ENCODE measurements at places on chromosomes 7 and 10.
A peak's percentile ranks its signal among the peaks of the same experiment; 100 is the strongest.

DNA sequence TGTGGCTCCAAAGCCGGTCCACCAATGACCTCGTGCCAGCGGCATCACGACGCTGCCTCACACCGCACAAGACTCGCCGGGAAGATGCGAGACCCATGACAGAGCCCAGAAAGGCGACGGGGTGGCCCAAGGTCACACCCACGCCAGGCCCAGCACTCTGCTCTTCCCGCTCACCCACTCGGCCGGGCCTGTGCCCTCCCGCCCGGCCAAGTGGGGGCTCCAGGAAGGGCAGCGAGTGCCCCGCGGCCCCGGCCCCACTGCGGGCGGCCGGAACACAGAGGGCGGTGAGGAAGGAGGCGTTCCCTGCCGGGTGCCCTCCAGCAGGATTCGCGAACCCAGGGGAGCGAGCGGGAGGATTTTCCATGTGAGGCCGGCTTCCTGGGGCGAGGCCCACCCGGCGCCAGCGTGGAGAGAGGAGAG is 56.3 kb downstream of the PDGFA start:
- DNase-seq = no peak

GRCh38 chr7:121328508-121329190 is at the start of gene WNT16:
Gene WNT16, plus strand, starts transcription at chr7:121329000. Its CDS starts 293 bp downstream, at chr7:121329293.
- peak; percentile 53 for DNase-seq

- no peak for DNase-seq
These were observed 135.1 kb upstream of the NPS start for GRCh38 chr10:127414024-127414423.

GRCh38 chr7:126436213-126436868 is 816.4 kb downstream of the GRM8 start:
- no peak for DNase-seq

GRCh38 chr10:16867556-16867955 is 50.3 kb upstream of the RSU1 start:
- DNase-seq = peak; percentile 81

DNA sequence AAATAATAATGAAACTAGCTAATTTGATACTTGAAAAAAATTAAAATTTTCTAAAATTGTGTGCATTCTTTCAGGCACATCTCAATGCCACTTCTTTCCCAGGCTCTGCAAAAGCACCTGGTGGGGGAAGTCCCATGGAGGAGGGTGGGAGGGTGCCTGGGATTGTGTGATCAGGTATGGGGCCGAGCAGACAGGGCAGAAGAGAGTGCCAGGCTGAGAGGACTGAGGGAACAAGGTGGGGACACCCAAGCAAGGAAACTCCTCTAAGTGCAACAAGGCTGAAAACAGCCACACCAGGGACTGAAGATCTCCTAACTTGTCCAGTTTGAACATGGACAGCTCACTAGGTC is 13.8 kb downstream of the PARP12 start:
- DNase-seq = no peak

GRCh38 chr7:150738092-150738491 is 874 bp downstream of the GIMAP5 start:
- DNase-seq = no peak

DNA sequence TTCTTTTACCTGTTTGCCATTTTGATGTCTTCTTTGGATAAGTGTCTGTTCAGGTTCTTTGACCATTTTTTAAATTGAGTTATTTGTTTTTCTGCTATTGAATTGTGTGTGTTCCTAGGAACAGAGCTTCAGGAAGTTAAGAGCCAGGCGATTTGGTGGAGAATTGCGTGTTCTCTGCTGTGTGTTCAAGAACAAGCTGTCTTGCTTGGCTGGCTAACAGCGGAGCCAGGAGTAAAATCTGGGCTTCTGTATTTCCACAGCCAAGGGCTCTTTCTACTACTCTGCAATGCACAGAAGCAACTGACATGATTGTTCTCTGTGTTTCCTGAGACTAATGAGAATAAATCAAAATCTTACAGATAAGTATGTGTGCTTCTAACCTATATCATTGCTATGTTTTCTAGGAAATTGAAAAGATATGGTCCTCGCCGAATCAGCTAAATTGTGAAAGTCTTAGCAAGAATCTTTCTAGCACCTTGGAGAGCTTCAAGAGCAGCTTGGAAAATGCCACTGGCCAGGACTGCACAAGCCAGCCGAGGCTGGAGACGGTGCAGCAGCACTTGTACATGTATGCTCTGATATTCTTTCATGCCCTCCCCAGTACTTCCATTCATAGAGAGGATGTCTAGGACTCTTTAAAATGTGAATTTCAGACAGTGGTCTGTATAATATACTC is 124.2 kb downstream of the ABCA13 start:
- peak; percentile 17 for DNase-seq

DNA sequence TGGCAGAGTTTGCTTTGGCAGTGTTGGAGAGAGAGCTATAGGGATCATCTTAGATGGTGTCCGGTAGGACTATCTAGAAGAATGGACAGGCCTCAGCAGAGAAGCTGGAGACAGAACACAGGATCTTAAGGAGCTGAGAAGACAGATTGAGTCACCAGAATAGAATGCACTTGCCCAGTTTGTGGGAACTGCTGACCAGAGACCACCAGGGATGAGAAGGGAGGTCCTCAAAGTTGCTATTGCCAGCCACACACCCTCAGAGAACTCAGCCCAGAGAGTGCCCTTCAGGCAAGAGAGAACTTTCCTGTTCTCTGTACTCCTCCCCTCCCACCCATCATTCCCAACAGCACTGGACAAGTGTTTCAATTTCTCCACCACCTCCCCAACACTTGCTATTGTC is 25.3 kb upstream of the GALNT11 start:
- DNase-seq = no peak

DNA sequence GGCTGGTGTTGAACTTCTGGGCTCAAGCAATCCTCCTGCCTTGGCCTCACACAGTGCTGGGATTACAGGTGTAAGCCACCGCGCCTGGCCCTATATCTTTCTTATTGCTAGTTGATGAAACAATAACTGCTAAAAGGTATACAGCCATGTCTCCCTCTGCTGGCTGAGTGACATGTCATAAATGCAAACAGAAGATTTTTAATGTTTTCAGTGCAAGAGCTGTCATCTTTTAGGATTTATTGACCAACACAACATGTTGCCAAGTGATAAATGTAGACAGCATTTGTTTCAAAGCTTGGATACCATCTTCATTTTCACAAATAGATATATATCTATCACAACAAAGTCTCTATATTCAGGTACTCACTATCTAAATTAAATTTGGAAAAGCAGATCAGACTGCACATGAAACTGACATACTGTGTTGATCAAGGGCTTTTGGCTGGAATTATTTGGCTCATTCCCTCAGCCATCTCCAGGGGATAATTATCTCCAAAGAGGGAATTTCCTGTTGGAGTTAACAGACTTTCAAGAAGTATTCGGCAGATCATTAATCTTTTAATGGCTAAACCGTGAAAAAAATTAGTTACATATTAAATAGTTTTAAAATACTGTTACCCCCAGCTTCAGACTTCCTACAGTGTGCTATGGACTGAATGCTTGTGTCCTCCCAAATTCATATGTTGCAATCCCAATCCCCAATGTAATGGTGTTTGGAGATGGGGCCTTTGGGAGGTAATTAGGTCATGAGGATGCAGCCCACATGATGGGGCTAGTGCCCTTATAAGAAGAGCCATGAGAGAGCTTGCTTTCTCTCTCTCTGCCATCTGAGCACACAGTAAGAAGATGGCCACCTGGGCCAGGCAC is 41.3 kb upstream of the SRPK2 start:
- peak; percentile 38 for DNase-seq

GRCh38 chr7:1727812-1728570 is 57.9 kb downstream of the ELFN1 start:
- no peak for DNase-seq

DNA sequence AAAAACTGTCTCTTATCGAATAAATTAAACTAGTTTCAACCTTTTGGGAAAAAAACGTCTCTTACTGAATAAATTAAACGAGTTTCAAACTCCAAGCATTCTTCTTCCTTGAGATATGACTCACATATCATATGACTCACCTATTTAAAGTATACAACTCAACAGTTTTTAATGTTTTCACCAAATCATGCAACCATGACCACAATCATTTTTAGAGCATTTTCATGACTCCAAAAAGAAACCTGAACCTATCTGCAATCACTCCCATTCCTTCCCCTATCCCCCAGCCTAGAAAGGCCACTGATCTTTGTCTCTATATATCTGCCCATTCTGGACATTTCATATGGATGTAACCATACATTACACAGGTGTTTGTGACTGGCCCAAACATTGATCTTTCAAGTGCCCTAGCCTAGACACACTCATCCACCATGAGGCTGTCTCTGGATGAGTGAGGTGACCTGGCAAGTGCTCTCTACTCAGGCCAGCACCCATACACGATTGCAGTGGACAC is 115.3 kb downstream of the PIP4K2A start:
- peak; percentile 66 for DNase-seq

- peak; percentile 86 for DNase-seq
These were observed 117.6 kb upstream of the TCF7L2 start for GRCh38 chr10:112832361-112832878.

- no peak for DNase-seq
These were observed 355.5 kb downstream of the GPR158 start for GRCh38 chr10:25530306-25530705.

DNA sequence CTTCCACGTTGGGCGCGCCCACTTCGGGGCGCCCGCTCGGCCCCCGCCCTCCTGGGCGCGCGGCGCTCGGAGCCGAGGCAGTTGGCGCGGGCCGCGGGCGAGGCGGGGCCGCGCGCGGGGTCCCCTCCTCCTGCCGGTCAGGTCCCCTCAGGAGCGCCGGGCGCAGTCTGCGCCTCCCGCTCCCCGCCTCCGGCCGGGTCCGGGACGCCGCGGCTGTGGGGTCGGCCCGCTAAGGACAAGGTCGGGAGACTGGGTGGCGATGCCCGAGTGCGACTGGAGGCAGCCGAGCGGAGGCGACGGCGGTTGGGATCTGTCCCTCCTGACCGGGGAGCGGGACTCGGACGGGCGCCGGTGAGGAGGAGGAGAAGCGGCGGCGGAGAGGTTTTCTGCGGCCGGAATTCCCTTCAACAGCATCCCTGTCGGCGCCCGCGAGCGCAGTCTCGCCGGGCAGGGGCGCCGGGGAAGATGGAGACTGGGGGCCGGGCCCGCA is at the start of gene ATRNL1:
ATRNL1 (plus strand) TSS at position 80 of the 490 bp plus-strand sequence; CDS start at position 466, 386 bp downstream.
- peak; percentile 71 for DNase-seq

DNA sequence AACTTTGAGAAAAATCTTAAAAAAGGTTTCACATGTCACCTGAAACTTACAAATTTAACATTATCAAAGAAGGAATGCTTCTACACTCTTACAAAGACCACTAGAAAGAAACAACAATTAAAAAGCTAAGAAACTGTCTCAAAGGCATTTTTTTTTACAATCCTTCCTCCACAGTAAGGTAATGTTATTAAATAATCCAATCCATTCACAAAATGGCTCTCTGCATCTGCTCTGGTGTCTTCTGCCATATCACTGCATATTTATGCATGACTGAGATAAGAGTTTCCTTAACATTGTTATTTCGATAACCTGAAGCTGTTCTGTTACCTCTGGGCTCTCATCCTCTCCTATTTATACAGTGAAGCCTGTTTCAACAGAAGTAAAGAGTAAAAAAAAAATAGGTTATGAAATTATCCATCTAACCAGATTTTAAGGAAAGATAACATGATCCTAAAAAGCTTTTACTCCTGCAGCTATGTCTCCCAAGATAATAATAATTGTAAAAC is 8.5 kb downstream of the HNRNPA2B1 start:
- DNase-seq = no peak

DNA sequence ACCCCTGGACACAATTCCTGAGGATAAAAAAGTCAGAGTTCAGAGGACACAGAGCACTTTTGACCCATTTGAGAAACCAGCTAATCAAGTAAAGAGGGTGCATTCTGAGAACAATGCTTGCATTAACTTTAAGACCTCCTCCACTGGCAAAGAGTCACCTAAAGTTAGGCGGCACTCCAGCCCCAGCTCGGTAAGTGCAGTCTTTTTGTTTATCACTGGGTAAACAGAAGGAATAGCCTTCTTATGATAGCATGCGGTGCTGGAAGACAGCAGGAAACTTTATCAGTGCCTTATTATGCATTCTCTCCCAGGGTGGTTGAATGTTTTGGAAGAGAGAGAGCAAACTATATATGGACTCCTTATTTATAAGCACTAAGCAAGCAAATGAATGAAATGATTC is 130.5 kb downstream of the CDK14 start:
- peak; percentile 37 for DNase-seq

DNA sequence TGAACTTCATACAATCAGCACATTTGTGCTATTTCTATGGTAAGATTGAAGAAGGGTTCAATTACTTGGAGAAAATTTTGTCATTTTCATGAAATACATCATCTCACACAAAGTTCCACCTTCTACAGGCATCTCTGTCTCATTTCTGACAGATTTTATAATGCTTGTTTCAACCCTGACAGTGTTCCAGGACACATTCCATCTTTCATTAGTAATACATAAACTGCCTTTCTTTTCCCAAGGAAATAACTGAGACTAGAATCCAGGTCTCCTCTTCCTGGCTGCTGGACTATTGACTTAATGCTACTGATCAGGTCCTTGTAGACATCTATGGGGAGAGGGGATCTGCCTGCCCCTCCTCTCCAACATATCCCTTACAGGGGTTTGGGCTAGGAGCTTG is 70.1 kb upstream of the PLPP4 start:
- peak; percentile 28 for DNase-seq

DNA sequence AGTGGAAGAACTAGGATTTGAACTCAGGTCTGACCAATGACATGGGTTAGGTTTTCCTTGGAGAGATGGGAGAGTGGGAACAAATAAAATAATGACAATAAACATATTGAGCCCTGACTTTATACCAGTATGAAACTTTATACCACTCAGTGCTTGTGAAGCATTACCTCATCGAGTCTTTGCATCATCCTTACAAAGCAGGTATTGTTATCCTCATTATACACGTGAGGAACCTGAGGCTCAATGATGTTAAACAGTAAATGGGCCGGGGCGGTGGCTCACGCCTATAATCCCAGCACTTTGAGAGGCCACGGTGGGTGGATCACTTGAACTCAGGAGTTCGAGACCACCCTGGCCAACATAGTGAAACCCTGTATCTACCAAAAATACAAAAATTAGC is 47.7 kb downstream of the HHEX start:
- DNase-seq = no peak

GRCh38 chr10:80468002-80468401 is 13.9 kb downstream of the TSPAN14 start:
- no peak for DNase-seq

- peak; percentile 17 for DNase-seq
These were observed 30.6 kb upstream of the RHOBTB1 start for GRCh38 chr10:60974463-60975149.

DNA sequence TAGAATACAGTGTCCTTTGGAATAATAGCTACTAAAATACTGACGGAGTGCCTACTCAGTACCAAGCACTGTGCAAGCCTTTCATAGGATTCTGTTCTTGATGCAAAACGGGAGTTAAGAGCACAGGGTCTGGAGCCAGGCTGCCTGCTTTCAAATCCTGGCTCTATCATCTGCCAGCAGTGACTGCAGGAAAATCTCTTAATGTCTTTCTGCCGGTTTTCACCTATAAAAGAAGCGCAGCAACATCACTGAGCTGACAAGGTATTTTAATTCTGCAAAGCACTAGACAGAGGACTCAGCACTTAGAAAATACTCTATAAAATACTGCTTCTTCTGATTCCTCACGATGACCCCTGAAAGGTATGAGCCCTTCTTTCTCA is 659 bp downstream of the FIGNL1 start:
- DNase-seq = no peak

Measured in astrocyte of the hippocampus (primary cell).